Spleen (tissue), 13 donors: ENCODE measurements at places on chromosomes 12 and 14. TPM values are rescaled to one million over a fixed set of nuclear protein-coding genes. Genes with fewer than 3 reads are reported as not detected.

DNA sequence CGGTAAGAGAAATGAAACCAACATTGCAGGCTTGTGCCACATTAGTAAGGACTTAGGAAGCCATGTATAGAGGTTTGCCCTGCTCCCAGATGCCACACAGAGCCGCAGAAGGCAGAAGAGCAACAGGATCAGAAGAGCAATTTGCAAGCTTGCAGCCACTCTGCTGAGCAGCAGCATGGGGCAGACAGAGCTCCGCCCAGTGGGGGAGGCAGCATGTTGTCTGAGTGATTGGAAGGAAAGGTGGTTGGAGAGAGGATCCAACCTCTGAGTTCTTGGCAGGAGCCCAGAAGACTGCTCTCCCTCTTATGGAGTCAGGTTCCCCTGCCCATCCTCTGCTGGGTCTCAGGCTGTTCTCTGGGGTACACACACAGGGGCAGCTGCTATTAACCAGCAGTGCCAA, 2.3 kb upstream of the KRT6A start:
- no peak for DNase-seq

The WBP11 gene
- polyA plus RNA-seq, result 17.1 TPM

The CLEC9A gene
- 1.1 TPM for polyA plus RNA-seq

DNA sequence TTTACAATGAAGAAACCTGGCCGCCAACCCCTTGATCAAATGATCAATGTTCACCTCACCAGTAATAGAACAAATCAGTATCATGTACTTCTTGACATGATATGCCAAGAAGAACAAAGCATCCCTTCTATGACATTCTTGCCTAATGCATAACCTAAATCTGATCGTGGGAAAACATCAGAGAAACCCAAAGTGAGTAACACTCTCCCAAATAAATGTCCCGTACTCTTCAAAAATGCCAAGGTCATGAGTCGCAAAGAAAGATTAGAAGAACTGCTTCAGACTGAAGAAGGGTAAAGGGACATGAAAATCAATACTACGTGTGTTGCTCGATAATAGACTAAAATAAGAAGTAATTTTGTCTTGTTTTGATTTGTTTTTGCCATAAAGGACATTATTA, 11.4 kb upstream of the SLC25A3 start:
- DNase-seq, result no peak

DNA sequence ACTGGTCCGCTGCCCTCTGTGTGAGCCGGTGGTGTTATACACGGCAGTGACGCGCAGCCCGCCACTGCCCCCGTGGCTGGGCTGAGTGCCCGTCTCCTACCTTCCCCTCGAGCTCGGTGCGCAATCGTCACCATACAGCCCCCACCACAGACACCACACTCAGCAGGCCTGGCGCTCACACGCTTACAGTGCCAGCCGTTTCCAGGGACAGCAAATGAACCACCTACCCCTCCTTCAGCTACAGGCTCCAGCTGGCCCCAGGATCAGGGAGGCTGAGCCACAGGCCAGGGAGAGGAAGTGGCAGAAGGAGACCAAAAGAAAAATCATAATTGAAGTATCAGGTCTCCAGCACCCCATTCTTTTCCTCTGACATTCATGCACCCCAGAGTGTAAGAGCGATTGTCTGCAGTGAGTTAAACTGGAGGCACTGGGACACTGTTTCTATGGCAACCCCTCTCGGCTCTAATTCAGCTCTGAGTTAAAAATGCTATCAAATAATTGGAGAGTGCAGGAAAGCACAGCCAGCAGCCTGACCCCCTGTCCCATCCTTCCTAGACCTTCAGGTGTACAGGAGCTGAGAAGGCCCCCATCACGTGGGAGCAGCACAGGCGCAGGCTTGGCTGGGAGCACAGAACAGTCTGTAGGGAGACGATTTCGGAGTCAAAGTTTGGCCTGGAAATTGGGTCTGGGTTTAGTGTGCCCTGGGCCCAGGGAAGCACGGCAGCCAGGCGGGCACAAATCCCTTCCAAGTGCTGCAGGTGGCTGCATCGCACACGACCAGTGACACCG, 18.0 kb downstream of the LRTM2 start:
- peak; percentile 59 for DNase-seq

The SH2B3 gene
- 12.0 TPM for polyA plus RNA-seq

DNA sequence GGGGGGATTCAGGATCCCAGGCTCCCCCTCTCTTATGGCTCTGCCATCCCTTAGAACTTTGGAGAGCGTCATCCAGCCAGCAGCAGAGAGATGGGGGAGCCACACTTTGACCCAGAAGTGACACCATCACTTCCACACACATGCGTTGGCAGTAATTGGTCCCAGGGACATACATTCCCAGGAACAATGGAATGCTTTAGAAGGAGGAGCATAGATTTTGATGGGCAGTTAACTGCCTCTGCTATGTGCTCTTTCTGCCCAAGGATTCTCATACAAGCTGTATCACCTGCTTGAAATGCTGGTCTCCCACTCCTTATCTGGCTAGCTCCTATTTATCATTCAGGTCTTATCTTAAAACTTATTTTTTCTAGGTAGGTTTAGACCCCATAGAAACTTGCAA, 109.0 kb upstream of the RPH3A start:
- DNase-seq, result no peak

GRCh38 chr14:102192840-102193502, 53.3 kb downstream of the WDR20 start:
- DNase-seq, result no peak

DNA sequence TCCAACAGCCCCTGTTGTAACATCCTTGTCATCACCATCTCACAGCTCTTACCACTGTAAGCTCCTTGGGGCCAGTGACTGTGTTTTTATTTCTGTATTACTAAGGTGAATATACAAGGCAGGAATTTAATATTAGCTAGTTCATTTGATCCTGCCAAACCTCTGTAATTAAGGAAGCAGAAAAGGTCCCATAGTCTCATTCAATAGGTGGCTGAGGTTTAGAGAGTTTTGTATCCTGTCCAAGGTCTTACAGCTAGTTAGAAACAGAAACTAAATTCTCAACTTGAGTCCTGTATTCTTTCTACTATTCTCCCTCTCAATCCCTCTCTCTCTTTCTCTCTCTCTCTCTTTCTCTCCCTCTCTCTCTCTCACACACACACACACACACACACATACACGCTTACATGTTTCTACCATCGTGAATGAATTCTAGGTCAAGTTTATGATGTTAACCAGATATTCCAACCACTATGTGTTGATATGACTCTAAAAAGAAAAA, 543 bp upstream of the GLIPR1 start:
- DNase-seq, result no peak

DNA sequence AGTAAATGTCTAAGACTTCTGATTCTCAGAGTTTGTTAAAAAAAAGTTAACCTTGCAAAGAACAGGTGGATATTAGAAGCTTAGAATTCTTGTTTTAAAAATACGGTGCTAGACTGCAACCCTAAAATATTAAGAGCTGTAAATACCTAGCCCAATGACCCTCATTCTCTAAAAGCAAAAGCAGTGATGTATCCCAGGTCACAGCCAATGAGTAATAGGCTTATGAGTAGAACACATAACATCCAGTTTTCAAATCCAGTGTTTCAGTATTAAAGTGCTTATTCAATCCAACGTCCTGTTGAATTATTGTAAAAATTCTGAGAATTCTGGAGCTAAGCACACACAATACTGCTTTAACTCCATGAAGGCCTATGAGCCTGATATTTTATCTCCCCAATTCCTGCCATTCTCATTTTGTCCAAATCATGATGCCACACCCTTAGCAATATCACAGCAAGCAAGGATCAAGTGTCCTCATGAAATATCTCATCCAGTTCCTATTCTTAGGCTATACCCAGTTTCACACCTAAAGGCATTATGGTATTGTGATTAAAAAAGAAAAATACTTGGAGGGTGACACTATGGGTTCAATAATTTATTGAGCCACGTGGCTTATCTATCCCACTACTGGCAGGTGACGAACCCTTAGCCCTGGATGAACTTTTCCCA, 15.3 kb upstream of the ARID4A start:
- no peak for DNase-seq

GRCh38 chr12:74441872-74442271, 95.8 kb upstream of the ATXN7L3B start:
- DNase-seq, result no peak

DNA sequence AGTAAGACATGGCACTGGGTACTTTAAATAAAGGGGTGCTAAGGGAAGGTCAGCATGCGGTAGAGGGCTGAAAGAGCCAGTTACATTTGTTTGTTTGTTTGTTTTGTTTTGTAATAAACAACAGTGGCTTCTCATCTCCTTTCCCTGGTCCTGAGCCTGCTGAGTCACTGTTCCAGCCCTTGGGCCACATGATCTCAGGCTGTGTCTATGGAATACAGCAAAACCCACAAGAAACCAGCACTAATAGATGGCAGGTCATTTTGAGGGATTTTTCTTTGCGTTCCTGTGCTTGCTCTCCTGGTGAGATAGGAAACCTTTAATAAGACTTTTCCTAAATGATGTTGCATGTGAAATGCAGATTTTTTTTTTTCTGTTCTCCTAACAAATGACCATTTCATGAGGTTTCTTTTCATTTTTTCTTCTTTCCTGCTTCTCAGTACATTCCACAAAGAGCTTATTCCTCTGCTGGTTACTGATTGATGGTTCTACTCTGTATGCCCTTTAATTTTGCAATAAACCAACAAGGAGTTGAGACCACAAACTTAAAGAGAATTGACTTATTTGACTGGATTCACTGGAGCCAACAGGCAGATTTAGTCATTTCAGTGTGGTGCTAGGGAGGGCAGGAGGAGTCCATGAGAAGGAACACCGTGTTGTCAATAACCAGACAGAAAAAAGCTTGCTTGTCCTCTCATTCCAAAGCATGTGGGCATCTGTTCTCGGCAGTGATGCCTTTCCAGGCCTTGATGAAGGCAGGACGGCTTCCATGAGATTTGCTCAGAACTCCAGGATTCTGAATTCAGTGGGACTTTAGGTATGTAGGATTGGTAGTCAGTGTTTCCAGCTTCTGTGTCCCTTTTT, 459.2 kb downstream of the RAD51B start:
- DNase-seq, result no peak

The CAPZA3 gene
- polyA plus RNA-seq, result not detected

- no peak for DNase-seq
These were observed 30.5 kb downstream of the PPP2R5C start for GRCh38 chr14:101791919-101792572.

- DNase-seq, result no peak
These were observed 668 bp downstream of the APPL2 start for GRCh38 chr12:105235281-105235731.

GRCh38 chr14:20659813-20660395, 18.4 kb upstream of the OR6S1 start:
- DNase-seq, result peak; percentile 64

The CD163 gene
- 75.6 TPM for polyA plus RNA-seq

The C12orf54 gene
- not detected for polyA plus RNA-seq

DNA sequence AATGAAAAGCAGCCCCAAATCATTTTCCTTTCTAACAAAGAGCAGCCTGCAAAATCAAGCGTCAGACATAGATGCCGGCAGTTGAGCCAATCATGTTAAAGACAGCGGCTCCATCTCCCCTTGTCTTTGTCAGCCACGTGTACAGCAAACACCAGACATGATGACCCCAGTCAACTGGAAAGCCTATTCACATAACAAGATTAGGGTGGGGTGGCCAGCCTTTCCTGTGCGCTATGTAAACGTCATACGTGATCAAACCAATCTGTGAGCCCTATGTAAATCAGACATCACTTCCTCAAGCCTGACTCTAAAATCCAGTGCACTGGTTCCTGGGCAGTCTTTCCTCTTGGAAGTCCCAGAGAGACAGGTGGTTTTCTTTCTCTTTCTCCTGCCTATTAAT, 9.9 kb upstream of the FICD start:
- DNase-seq, result no peak

The TPPP2 gene
- 0.22 TPM for polyA plus RNA-seq

DNA sequence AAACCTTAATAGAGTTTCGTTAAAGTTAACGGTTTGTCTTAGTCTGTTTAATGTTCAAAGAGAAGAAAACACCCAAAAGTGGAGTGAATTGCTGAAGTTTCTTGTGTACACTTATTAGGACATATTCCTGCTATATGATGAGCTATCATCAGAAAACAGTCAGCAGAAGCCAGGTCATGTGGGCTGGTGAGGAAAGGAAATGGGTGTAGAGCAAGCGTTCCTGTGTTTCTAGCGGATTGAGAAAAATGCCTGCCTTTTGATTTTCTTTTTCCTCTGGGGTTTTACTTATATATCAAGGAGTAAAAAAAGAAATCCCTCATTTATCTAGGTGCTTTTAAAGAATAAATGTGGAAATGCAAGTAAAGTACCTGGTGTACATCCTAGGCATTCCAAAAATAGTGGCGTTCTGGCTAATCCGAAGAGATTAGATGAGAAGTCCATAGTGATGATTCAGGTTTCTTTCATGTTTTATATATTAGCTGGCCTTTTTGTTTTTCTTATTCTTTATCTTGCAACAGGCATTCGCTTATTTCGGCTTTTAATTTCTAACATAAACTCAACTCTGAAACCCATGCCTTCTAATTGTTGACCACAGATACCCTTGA, 50.7 kb downstream of the FLRT2 start:
- DNase-seq, result no peak

DNA sequence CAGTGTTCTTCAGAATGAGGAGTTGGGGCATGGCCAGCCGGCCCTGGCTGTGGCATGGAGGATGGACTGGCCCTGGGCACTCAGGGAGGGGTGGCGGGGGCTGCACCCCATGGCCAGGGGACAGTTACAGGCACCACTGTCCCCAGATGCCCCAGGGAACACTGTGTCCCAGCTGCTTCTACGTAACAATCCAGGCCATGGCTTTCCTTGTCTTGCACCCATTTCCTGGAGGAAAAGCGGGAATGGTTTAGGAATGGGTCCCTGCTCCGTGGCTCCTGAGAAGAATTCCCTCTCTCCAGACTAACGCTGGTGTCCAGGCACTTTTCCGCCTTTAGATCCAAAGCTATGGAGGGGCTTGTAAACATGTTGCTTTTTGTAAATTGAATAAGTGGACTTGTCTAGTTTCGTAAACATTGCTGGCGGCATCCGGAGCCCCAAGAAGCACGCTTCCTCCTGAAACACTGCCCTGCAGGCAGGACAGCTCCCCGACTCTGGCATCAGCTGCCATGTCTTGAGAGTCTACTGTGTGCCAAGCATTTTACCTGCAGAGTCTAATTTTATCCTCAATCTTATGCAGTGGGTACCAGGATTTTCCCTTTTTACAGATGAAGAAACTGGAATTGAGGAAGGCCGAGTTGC, 238.3 kb downstream of the SLC41A2 start:
- DNase-seq, result peak; percentile 81

DNA sequence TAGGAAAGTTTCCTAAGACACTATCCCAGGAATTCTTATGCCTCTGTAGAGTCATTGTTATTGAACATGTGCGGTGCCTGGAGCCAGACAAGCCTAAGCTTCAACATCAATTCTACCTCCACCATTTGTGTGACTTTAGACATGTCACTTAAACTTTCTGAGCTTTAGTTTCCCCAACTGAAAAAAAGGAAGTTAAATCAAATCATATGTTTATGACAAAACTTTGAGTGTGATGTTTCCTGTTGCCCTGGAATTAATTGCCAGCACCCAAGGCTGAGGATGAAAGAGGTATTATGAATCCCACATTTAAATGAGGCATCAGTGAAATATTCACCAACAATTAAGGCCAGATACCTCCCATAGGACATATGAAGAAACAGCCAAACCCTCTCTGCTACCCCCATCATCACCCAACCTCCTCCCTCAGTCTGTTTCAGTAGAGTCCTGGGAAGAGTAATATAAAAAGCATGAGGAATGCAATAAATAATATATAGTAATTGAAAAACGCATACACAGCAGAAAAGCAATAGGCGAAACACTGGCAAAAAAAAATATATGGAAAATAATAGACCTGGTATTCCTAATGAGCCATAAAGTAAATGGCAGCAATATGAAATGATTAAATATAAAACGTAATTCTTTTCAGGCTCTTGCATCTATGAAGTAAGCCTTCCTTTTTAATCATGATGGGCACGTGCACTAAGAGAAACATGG, 182.0 kb upstream of the DCN start:
- DNase-seq, result no peak
